ENCODE measurements at places on chromosomes 7 and 10. TPM values are rescaled to one million over a fixed set of nuclear protein-coding genes. Genes with fewer than 3 reads are reported as not detected.

GRCh38 chr10:62651341-62651740, 153.2 kb upstream of the ADO start:
- no peak for DNase-seq

The PIK3CG gene
- 0.86 TPM for total RNA-seq

DNA sequence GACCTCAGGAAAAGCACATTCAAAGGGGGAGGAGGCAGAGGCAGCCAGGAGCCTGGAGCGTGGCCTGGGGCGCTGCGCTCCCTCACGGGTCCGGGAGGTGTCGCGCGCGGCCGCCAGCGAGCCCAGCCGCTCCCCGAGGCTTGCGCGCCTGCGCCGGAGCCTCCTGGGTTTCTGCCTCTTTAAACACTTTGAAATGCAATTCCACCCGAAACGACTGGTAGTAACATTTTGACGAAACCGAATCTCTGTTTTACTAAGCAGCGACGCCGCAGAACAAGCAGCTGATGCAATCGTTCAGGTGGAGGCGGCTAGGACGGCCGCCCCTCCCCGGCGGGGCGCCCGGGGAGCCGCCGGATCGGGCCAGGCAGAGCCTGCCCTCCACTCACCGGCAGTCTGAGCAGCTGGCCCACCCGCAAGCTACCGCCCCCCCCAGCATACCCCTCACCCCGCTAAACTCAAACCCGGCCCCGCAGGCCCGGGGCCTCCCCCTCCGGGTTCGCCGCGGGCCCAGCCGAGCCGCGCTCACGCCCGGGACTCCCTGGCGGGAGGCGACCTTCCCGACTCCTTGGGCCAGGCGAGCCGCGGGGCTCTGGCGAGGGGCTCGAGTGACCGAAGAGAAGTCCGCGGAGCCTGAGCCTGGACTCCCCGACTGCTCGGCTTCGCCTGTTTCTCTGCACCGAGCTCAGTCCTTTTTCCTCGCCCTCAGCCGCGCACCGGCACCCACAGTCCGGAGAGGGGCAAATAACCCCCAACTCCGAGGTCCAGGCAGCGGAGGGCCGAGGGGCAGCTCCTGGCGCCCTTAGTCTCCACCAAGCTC, 3.2 kb downstream of the MKX start:
- DNase-seq: peak; percentile 87

GRCh38 chr7:94509887-94510581, 425 bp downstream of the CASD1 start:
- DNase-seq: peak; percentile 75

DNA sequence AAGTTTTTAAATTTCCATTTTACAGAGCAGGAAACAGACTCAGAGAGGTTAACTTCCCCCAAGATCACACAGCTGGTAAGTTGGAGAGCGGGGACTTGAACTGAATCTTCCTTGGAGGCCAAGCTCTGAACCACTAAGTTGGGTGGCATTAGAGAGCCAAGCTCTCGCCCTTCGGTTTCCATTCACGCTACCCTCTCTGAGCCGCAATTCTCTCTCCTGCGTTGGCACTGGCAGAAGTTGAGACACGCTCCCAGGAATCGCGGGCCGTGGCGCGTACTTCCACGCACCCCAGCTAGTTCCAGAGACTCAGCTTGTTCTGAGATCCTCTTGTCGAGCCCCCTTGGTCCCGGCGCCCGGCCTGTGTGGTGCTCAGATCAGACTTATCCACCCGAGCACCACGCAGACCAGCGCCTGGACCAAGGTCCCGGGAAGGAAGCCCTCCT, 29.3 kb upstream of the VAX1 start:
- no peak for DNase-seq

DNA sequence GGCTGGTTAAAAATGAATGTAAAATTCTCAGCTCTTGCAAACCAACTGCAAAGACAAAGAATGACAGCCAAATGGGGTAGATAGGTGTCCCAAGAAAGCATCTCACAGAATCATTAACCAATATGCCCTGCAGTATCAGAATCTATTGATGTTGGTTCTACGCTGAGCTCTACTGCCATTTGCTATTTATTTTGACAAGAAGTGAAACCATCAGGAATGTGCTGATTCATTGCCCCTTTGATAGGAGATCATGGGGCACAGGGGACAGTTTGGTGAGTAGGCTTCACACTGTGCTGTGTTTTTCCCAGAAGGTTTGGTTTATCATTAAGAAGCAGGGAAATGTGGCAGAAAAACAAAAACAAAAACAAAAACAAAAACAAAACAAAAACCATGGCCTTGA, 19.4 kb upstream of the CDC14C start:
- DNase-seq: no peak

DNA sequence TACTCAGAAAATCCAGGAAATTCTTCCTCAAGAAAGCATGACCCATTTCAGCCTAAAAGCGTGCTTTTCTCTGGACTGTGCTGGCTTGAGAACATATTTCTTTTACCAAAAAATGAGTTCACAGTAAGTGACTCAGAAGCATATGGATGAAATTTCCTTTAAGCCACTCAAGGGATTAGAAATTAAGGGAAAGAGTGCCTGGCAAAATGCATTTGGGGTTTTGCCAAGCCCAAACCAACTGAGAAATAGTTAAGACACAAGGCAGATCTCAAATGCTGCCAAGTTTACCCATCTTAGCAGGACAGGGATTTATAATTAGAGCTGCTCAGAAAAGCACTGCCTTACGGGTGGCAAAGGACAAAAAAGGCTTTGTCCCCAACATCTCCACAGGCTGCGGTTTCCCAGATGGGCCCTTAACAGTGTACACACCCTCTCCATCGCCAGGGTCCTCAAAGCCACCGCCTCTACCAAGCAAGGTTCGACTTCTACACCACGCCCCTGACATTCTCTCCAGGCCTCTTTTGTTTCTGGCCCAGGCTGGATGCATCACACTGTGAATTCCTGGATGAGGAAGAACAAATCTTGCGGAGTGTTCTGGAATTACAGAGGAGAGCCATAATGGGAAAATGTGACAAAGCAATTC, 30.1 kb upstream of the CDHR3 start:
- DNase-seq: no peak

DNA sequence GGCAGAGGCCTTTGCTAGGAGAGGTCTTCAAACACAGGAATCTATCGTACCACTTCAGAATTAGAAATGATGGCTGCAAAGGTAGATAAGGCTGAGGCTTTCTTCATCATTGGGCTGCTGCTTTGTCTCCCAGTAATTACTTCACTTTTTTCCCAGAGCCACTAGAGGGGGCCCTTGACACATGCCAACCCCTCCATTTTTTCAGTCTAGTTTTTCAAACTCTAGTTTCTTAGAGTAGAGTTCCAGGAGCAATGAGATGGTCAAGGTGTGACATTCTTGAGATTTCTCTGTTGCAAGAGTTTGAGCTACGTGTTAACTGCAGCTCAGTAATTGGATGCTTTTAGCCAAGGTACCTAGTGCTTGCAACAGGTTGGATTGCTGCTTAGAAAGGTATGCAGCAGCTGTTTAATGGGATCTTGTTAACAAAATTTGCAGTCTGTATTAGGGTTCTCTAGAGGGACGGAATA, 33.8 kb upstream of the RBM20 start:
- no peak for DNase-seq

DNA sequence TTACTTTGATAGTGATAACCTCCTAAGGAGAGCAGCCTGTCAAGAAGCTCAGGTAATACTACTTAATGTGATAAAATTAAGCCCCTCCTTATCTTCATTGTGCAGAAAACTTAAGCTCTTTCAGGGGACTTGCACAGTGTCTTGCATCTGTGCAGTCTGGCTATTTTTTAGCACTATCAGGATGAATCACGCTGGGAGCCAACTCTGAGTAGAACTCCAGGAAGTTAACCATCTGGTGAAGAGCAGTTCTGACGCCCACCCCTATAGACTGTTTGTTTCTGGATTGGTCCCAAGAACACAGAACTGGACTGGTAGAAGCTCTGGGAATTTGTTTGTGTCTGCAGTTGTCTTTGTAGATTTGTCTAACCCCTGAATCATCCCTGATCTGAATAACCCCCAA, 41.9 kb downstream of the AGK start:
- no peak for DNase-seq

GRCh38 chr10:73097305-73097670, 622 bp upstream of the P4HA1 start:
- no peak for DNase-seq

- DNase-seq: peak; percentile 27
These were observed 31.7 kb downstream of the CAMK2B start for GRCh38 chr7:44293561-44294324.

- DNase-seq: no peak
These were observed 1.8 kb upstream of the CCDC6 start for GRCh38 chr10:59907918-59908807.

The OR2A12 gene
- not detected for total RNA-seq

- no peak for DNase-seq
These were observed 36.0 kb downstream of the C10orf120 start for GRCh38 chr10:122663516-122664130.

- no peak for DNase-seq
These were observed 18.8 kb upstream of the MINDY3 start for GRCh38 chr10:15879058-15879457.

GRCh38 chr7:107277331-107277730, 108.5 kb downstream of the HBP1 start:
- DNase-seq: no peak

- DNase-seq: no peak
These were observed 43.7 kb downstream of the LHPP start for GRCh38 chr10:124505279-124505678.

The ADIRF gene
- total RNA-seq: 28.3 TPM

The SEC61A2 gene
- total RNA-seq: 7.2 TPM

GRCh38 chr10:82294874-82295378, 419.9 kb downstream of the NRG3 start:
- DNase-seq: no peak

- no peak for DNase-seq
These were observed 226.5 kb upstream of the STEAP1 start for GRCh38 chr7:89927762-89928161.

- no peak for DNase-seq
These were observed 56.9 kb downstream of the SH3PXD2A start for GRCh38 chr10:103798511-103798910.

- DNase-seq: no peak
These were observed 233.8 kb downstream of the IMMP2L start for GRCh38 chr7:111328487-111328886.

The WAPL gene
- 19.0 TPM for total RNA-seq

- DNase-seq: peak; percentile 62
These were observed 87.4 kb upstream of the TNS3 start for GRCh38 chr7:47669178-47669891.

- DNase-seq: no peak
These were observed 19.6 kb upstream of the PAPSS2 start for GRCh38 chr10:87640043-87640442.

GRCh38 chr10:63409465-63410027, 56.2 kb downstream of the JMJD1C start:
- DNase-seq: no peak

DNA sequence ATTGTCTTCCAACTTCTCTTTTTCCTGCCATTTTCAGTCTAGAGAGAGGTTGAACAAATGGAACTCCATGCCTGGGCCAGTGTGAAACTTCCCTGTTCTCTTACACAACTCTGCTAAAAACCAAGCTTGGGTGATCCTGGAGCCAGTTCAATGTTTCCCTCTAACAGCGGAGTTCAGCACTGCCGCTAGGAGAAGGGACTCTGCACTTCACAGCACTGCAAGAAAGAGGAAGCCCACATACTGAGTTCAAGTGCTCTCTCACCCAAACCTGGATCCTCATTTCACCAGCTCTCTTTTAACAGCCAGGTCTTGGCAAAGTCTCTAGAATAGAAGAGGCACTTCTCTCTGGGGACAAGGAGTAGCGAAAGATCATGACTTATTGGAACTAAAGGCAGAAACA, 18.8 kb downstream of the FOXI2 start:
- no peak for DNase-seq

All from right lobe of liver (tissue), 6 donors.